ENCODE measurements at places on chromosomes 16 and 17.
A peak's percentile ranks its signal among the peaks of the same experiment; 100 is the strongest.

GRCh38 chr16:66240631-66241395 is 125.7 kb upstream of the CDH5 start:
- no peak for DNase-seq

DNA sequence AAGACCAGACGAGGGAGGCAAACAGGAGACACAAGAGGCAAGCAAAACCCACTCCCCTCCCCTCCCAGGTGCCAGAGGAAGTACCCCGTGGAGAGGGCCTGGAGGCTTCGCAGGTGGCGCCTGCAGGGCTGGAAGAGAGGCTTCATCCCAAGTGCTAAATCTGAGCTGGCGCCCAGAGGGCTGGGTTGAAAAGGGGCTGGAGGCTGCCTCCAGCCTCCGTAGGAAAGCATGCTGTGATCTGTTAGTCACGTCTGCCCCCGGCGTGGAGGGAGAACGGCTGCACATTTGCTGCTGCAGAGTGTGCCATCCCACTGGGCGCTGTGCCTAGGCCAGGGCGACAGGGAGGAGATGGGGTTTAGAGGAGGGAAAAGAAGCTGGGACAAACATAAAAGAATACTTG is 16.9 kb downstream of the RPH3AL start:
- no peak for DNase-seq

- no peak for DNase-seq
Measured at GRCh38 chr17:66562119-66562518, 259.7 kb downstream of the PRKCA start.

DNA sequence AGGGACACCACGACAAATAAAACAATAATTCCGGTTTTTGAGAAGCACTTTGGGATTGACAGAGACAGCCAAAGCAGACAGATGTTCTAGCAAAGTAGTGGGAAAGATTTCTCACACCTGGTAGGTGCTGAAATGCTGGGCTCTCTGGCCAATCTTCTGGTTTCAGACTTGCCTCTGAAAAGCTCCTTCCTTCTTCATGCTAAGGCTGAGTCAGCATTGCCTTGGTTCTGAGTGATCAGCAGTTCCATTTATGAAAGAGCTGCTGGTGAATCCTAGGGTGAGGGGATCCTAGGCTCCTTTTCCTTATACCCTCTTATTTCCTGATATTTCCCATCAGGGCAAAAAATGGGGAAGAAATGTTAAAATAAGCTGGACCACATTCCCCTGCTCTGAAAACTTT is 268.7 kb upstream of the SALL1 start:
- no peak for DNase-seq

GRCh38 chr17:72696721-72697120 is 395.8 kb downstream of the SLC39A11 start:
- no peak for DNase-seq

GRCh38 chr16:88870608-88871348 is 4.3 kb upstream of the PABPN1L start:
- no peak for DNase-seq

GRCh38 chr16:30889721-30890120 is 4.2 kb downstream of the BCL7C start:
- no peak for DNase-seq

DNA sequence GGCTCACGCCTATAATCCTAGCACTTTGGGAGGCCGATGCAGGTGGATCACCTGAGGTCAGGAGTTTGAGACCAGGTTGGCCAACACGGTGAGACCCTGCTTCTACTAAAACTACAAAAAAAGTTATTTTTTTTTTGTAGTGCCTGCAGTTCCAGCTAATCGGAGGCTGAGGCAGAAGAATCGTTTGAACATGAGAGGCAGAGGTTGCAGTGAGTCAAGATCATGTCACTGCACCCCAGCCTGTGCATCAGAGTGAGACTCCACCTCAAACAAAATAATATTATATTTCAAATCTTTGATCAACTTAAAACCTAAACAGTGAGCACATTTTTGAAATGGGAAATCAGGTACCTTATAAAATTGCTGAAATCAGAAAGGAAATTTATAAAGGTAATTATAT is 36.5 kb downstream of the NCOR1 start:
- no peak for DNase-seq

DNA sequence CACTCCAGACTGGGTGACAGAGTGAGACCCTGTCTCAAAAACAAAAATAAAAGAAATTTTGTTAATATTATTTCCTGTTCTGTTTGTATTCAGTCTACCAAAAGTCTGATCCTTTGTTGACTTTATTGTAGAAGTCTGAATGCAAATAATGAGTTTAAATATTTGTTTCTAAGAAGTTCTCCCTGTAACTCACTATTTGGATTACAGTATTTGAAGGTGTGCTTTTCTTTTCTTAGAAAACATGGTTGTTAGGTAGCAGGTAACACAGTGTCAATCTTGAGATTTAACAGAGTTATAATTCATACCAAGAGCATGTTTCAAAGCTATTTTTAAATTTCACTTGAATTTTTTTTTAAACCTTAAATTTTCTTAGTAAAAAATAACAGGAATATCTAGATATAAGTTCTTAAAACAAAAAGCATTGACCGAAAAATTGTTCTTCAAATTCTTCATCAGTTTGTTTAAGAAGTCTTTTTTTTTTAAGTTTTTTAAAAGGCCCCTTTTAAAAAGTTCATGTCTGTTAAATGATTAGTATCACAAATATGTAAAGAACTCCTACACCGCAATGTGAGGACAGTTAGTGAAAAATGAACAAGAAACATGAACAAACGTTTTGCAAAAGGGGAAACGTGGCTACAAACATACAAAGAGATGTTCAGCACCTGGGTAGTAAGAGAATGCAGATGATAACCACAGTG is 35.0 kb downstream of the GAN start:
- no peak for DNase-seq

DNA sequence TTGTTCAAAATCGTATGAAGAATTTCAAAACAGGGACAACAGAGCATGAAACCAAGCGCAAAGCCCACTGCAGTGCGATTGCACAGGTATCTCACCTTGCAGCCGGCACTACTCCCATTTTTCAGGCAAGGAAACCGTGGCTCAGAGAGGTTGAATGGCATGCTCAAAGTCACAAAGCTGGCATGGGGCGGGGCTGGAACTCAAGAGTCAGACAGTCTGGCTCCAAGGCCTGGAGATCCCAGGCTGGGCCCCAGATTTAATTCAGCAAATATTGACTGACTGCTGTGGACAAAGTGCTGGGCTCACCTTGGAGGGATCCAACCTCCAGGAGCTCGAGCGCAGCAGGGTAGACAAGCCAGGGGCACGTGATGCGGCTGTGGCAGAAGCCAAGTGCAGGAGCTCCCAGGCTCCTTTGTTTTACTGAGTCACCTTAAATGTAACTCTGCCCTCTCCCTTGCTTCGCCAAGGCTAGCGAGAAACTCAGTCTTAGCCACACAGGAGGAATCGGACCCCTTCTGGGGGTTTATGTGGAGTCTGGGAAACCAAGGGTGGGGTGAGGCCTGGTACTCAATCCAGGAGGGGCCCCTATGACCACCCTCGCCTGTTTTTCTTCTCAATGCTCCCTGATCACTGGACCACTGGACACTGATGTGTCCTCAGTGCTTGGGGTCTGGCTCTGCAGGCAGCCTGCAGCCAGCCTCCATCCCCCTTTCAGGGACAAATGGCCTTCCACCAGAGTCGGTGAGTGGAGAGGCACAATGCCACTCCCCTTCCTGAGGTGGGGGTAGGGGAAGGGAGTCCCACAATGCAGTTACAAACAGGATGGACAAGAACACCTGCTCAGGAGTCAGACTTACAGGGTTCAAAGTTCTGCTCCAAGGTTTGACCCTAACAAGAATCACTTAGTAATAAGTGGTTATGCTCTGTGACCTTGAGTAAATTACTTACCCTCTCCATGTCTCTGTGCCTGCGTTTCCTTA is 3.9 kb upstream of the SPATA20 start:
- no peak for DNase-seq

GRCh38 chr17:8747742-8748141 is 3.1 kb upstream of the CCDC42 start:
- DNase-seq, result no peak

DNA sequence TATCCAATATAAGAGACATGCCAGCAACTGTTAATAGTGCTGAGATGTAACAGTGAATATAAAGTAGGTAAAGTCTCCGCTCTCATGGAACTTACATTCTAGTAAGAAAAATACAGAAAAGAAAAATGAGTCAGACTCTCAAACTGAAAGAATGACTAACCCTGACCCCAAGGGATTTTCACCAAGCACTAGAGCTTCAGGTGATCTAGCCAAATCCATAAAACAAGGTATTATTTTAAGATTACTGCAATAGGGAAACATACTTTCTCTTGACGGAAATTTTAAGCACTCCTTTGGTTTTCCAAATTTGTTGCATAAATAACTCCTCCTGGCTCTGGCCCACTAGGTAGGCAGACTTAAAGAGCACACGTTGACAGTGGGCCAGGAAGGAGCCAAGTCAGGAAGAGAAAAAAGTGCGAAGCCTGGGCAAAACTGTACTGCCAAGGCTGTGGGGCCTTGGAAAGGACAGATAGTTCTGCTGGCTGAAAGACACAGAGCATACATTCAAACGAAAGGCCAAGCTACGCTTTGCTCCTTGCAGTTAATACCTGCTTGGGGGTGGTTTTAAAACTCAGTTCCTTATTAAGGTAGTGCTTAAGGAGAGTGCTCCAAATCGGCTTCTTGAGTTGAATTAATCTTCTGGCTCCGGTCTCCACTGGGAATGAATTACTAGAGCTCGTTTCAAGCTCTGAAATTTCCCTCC is 1.4 kb downstream of the GOT2 start:
- no peak for DNase-seq

DNA sequence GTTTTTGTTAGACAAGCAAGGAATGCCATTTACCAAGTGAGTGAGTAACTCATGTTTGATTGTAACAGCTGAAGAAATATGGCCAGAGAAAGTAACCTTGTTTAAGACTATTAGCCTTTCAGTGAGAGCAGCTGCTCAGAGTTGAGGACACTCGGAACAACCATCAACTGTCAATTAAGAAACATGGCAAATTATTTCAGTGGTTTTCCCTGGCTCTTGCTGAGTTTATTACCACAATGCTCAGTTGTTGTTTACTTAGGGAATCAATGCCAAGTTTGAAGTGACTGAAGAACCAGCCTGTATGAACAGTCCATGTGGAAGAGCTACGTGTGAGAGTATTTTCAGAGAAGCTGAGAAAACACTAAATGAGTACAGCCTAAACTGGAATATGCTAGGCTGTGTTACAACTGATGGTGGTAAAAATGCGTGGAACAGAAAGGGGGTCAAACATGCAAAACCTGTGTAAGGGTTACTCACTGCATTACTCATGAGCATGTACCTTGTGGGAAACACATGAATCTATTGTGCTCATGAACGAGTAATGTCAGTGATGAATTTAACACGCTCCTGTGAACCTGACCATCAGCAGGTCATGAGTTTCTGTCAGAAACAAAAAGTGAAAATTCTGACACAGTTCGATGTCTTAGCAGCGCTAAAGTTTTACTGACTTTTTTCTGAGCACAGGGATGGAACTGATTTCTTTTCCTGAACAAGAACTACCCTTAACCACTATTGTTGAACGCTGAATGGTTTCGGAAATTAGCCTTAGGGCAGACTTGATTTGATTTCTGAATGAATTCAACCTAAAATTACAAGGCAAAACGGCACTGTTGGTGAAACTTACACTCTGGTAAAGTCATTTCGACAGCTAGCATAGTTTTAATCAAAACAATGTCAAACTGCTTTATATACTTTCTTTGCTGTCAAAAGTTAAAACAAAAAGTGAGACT is 33.5 kb downstream of the GNA13 start:
- DNase-seq, result no peak

DNA sequence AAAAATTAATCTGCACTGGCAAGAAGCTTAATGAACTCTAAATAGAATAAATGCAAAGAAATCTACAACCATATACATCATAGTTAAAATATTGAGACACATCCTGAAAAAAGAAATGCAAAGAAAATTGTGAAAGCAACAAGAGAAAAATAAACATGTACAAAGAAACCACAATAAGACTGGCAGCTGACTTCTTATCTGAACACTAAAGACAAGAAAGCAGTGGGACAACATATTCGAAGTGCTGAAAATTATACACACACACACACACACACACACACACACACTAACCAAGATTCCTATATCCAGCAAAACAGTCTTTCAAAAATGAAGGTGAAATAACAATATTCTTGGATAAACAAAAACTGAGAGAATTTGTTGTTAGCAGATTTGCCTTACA is 366.5 kb upstream of the C16orf82 start:
- no peak for DNase-seq

DNA sequence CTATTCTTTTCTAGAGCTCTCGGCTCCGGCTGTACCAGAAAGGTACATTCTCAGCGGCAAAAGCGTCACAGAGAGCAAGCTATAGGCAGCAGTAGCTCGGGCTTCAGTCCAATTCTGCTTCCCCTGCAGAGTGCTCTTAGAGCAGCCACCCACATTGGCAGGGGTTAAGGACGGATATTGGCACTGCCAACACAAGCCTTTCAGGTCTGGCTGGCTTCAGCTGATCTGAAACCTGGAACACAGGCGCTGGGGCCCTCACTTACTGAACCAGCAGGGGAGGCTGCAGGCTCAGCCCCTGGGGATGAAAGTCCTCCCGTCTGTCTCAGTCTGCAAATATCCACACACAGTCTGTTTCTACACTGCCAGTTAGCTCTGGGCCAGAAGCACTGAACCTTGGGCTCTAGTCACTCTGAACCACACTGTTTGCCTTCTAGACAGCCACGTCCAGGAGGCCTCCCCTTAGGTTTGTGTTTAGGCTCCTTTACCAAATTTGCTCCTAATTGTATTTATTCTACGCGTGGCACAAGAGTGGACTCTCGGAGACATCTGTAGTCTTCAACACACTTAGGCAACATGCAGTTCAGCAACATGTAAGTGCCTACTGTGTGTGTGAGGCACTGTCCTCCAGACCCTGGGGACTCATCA is 40.1 kb downstream of the HIC1 start:
- DNase-seq, result peak; percentile 53

DNA sequence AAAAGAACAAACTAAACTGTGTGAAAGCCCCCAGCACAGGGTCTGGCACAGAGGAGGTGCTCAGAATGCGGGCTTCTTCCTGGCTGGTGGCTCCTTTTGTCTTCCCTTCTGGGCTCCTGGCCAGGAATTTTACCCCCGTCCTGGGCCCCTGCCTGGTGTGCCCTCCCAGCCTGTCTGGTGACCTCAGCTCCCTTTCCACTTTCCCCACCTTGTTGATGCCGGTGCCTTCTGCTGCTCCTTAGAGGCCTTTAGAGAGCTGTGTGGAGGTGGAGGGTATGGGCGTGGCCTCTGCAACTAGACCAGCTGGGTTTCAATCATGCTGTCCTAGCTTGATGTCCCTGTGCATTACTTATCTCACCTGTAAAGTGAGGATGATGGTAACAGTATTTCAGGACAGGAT is 16.8 kb downstream of the PIRT start:
- no peak for DNase-seq

GRCh38 chr17:49513641-49514040 is 18.5 kb downstream of the NGFR start:
- DNase-seq, result no peak

- DNase-seq, result no peak
Measured at GRCh38 chr16:52418201-52418600, 128.7 kb downstream of the TOX3 start.

Data from hypothalamus (tissue), 51 donors.